ENCODE measurements at places on chromosomes 11 and 22.

DNA sequence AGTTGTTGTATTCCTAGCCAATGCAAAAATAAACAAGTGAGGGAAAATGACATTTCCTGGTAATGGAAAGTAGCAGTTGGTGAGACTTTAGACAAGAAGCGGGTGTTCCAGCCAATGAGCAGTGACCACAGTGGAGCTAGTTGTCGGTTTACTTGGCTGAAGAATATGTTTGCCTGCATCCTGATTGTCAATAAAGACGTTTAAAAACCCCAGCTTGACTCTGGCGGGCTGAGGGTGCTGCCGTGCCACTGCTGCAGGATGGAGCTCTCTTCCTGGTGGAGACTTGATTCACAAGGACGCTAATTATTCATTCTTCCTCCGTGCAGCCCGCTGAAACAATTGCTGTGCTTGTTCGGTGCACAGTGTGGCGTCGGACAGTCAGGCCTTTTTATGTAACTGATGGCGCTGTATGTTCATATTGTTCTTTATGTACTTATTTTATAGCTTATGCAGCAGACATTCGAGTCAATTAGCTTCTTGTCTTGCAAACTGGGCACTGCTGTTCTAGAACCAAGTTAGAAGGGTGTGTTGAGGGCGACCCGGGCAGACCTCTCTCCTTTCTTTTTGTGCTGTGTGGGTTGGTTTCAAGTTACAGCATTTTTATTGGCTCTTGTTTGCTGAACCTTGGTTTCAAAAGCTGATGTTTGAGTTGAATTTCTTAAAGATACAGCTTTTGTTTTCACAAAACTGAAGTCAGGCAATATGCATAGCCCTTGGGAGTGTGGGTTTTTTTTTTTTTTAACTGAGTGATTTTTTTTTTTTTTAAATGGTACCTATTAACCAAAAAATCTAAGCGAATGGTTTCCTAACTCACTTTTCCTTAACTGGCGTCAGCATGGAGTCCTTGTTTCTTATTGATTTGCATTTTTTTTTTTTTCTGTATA is 153.9 kb downstream of the TEAD1 start:
- no peak for DNase-seq

- no peak for DNase-seq
These were observed 3.0 kb downstream of the C11orf68 start for GRCh38 chr11:65915821-65916251.

DNA sequence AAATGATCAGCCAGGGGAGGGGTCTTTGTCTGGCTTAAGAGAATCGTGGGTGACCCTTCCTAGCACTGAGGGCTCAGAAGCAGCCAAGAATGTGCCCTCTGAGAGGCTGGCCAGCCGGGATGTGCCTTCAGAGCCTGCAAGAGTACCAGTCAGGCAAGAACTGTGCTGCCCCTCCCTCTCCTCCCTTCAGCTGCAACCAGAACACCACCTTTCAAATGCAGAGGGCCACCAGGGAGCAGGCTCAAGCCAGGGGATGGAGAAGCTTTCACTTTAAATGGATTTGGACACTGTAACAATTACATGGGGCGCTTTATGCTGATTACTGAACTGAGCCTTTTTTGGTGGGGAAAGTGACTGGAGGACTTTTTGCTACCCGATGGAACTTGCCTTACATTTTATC is 44.9 kb upstream of the TENM4 start:
- no peak for DNase-seq

- no peak for DNase-seq
These were observed 21.6 kb upstream of the SLC36A4 start for GRCh38 chr11:93219440-93219839.

- no peak for DNase-seq
These were observed 201.4 kb downstream of the GRIA4 start for GRCh38 chr11:105811242-105811641.

- DNase-seq, result no peak
These were observed 175.2 kb downstream of the NELL1 start for GRCh38 chr11:20844630-20845029.
